ENCODE measurements at places on chromosomes 13 and 19.

DNA sequence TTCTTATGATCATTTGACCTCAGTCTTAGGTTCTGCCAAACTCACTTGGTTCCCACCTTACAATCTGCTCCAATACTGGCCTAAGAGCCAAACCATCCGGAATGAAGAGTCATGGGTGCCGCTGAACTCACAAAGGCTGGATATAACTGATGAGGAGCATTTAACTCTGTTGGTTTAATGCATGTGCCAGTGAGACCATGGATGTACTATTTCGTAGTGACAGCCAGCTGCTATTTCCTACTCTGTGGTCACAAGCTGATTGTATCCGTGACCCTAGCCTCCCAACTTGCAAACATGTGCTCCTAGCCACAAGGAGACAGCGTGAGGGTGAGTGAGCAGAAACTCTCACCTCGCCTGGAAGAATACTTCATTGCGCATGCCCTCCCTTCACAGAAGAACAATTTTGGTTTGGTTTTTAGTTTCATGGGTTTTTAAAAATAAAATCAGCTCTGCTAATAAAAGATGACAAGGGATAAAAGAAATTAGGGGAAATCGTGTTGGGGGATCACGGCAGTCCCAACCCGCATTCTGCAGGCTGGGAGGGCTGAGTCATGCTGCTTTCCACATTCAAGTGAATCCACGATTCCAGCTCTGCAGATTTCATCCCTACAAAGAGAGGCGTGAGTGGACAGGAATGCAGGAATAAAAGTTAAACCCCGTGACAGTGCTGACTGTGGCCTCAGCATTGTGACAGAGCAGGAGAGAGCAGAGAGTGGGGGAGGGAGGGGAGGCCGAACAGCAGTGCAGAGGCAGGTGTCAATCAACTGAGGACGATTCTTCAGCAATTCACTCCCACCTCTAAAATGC, 66.8 kb upstream of the RAP2A start:
- peak; percentile 81 for DNase-seq

DNA sequence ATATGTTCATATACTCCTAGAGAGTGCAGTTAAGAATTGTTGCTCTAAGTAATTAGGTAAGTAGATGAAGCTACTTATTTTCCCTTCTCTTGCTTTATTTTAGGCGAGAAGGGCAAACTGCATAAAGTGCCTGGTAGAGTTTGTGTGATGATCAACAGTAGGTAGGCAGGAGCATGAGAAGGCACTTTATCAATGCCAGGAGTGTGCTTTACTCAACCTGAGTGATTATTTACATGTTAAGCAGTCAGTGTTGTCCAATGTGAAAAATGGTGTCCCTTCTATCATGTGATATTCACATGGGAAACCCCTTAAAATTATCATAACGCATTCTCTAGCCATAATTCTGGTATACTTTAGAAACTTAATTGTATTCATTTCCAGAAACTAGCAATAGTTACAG, 294.0 kb downstream of the ITGBL1 start:
- no peak for DNase-seq

DNA sequence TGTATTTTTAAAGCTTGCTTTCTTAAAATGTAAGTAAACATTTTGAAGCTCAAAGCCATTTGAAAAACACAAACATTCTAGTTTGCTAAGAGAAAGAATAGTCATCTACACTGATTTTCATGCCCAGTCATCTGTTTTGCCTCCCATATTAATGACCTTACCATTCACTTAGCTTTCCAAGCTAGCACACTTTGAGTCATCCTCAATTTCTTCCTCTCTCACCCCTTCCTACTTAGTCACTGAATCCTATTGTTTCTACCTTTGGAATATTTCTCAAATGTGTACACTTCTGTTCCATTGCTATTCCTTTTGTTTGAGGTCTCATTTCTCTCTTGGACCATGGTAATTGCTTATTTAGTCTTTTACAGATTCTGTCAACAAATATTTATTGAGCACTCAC, 7.3 kb upstream of the HS6ST3 start:
- no peak for DNase-seq

DNA sequence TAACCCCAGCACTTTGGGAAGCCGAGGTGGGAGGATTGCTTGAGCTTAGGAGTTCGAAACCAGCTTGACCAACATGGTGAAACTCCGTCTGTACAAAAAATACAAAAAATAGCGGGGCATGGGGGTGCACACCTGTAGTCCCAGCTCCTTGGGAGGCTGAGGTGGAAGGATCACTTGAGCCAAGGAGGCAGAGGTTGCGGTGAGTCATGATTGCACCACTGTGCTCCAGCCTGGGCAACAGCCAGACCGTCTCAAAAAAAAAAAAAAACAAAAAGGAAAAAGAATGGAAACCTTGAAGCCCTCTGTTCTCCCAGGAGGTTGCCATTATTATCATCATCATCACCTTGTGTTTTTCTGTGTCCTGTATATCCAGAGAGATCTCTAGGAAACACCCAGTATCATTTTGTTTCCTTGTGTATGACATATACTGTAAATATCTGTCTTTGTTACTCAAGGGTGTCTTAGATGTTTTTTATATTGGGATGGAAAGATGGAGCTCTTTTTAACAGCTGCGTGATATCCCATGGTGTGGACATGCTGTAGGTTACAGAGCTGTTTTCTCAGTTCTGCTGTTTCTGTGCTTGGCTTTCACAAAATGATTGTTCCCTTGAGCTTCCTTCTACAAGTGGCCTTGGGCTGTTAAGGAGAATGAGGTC, 11.8 kb downstream of the CHAF1A start:
- DNase-seq, result peak; percentile 69

GRCh38 chr19:10138879-10139795, 19.4 kb upstream of the EIF3G start:
- no peak for DNase-seq

- no peak for DNase-seq
Observed at GRCh38 chr19:2429917-2430535, 2.6 kb upstream of the TIMM13 start.

Data from choroid plexus epithelial cell (primary cell).